Smooth muscle cell of the umbilical artery (primary cell): ENCODE measurements at places on chromosomes 6 and 20. TPM values are rescaled to one million over a fixed set of nuclear protein-coding genes. Genes with fewer than 3 reads are reported as not detected.

OR14J1 gene
- total RNA-seq: not detected in 2 replicates

TRIM31 gene
- total RNA-seq: not detected in 2 replicates

POPDC3 gene
- 13.7 and 17.0 TPM in 2 replicates for total RNA-seq

DEFB124 gene
- not detected in 2 replicates for total RNA-seq

BANF2 gene
- not detected in 2 replicates for total RNA-seq

LY6G6D gene
- not detected in 2 replicates for total RNA-seq

CALHM4 gene
- not detected in 2 replicates for total RNA-seq

GLP1R gene
- total RNA-seq: not detected in 2 replicates

C6orf132 gene
- 1.5 and 2.5 TPM in 2 replicates for total RNA-seq

IMPG1 gene
- total RNA-seq: not detected in 2 replicates

TINAG gene
- total RNA-seq: not detected in 2 replicates

RBM12 gene
- total RNA-seq: 37.4 and 56.5 TPM in 2 replicates

CST5 gene
- not detected in 2 replicates for total RNA-seq

PRND gene
- 0.09 and 0.30 TPM in 2 replicates for total RNA-seq

VWA7 gene
- 0.09 TPM in 1 of 2 replicates, not detected in the other for total RNA-seq

SLC22A1 gene
- total RNA-seq: 0.89 and 1.4 TPM in 2 replicates

ENTPD6 gene
- 51.1 and 83.0 TPM in 2 replicates for total RNA-seq

UQCC2 gene
- total RNA-seq: 12.0 and 27.3 TPM in 2 replicates

MOXD1 gene
- total RNA-seq: 62.4 and 118 TPM in 2 replicates

CPXM1 gene
- 1.1 and 3.9 TPM in 2 replicates for total RNA-seq

ZNF334 gene
- total RNA-seq: 2.7 and 2.8 TPM in 2 replicates

DPPA5 gene
- not detected in 2 replicates for total RNA-seq

HIVEP2 gene
- 16.0 and 37.5 TPM in 2 replicates for total RNA-seq

KIZ gene
- total RNA-seq: 13.7 and 20.5 TPM in 2 replicates

FAXC gene
- 0.59 and 2.1 TPM in 2 replicates for total RNA-seq

GPLD1 gene
- under 0.01 and 0.32 TPM in 2 replicates for total RNA-seq

TP53INP2 gene
- total RNA-seq: 4.2 and 5.0 TPM in 2 replicates

HLA-DMB gene
- not detected in 2 replicates for total RNA-seq

FILIP1 gene
- total RNA-seq: 0.37 and 1.2 TPM in 2 replicates

NMBR gene
- total RNA-seq: not detected in 2 replicates

FAM83C gene
- total RNA-seq: not detected in 2 replicates

C20orf204 gene
- 0.88 and 0.89 TPM in 2 replicates for total RNA-seq

PXMP4 gene
- 3.0 and 3.2 TPM in 2 replicates for total RNA-seq

CYP39A1 gene
- 0.30 TPM in 1 of 2 replicates, not detected in the other for total RNA-seq

DNMT3B gene
- 1.5 TPM in 2 replicates for total RNA-seq

NFKBIE gene
- total RNA-seq: 5.6 and 6.1 TPM in 2 replicates

SOBP gene
- 4.2 and 4.8 TPM in 2 replicates for total RNA-seq

GABRR1 gene
- not detected in 2 replicates for total RNA-seq
